Fibroblast of skin of left quadriceps (primary cell): ENCODE measurements at places on chromosomes 4 and X.

DNA sequence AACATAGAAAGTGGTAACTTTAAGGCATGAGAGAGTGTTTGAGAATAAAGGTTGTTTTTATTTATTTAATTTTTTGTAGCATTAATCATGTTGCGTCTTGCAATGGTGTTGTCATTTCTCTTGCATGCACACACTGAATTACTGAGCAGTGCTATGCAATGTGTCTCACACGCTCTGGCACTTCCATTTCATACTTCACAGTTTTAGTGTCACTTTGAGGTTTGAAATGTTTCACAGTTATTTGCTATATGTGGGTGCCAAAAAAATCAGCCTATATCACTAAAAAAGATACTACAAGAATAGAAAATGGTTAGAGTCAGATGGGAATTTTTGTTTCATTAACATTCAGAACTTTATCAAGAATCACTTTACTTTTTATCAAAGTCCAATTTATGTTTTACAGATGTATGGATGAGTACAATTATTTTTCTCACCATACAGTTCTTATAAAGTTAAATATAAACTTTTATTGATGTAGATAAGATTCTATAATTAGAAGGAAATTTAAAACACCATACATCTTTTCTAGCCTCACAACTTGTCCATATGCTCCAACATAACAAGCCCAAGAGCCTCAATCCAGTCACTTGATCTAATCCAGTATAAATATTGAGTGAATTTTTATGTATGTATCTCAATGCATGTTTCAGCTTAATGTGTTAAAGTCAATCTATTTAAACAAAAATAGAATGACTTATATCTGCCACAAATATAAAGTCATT, 114.0 kb downstream of the IQCM start:
- no peak for DNase-seq

- DNase-seq = no peak
Measured at GRCh38 chr4:77023920-77024319, 51.9 kb downstream of the CCNI start.

DNA sequence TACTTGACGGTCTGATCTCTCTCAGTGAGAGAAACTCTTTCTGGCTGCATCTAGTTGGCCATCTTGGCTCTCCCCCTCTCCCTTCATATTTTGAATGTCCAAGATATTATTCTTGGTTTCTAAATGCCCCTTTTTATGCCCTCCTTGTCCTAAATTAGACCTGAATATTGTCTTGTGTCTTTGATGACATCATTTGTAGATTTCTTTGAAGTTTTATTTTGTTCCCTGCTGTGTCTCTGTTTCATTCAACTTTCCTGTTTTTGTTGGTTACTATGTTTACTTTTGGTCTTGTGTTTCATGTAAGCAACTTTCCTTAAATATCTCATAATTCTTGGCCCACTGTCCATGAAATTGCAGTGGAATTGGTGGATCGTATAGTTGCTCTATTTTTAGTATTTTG, 46.1 kb upstream of the PASD1 start:
- no peak for DNase-seq

- DNase-seq = no peak
Measured at GRCh38 chr4:71120831-71121524, 127.5 kb downstream of the DCK start.

GRCh38 chrX:101219116-101219863, at the start of gene DRP2:
Gene DRP2, plus strand, starts transcription at chrX:101219786. Its CDS starts 11,862 bp downstream, at chrX:101231648.
- DNase-seq = no peak

- no peak for DNase-seq
Measured at GRCh38 chr4:154503598-154503997, 12.0 kb upstream of the DCHS2 start.

- DNase-seq = no peak
Measured at GRCh38 chr4:153095448-153096204, 108.6 kb upstream of the TRIM2 start.

- no peak for DNase-seq
Measured at GRCh38 chr4:84740057-84740456, 157.1 kb downstream of the CDS1 start.

DNA sequence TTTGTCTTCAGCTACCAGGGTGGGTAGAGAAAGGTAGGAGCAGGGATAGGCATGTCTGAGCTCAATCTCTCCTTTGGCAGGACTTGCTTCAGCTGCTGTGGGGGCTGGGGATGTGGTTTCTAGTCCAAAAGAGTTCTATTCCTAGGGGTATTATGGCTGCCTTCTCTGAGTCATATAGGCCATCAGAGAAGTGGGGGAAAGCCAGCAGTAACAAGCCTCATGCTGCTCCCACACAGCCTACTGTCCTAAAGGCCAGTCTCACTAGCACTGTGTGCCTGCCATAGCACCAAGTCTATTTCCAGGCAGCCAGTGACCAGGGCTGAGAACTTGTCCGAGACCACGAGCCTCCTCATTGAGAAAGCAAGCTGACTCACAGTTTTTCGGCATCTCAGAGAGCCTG, 270.6 kb downstream of the DCAF12L2 start:
- no peak for DNase-seq

GRCh38 chr4:167234316-167234881, at the start of gene SPOCK3:
Gene SPOCK3, minus strand, starts transcription at chr4:167234494.
- peak; percentile 4 for DNase-seq

DNA sequence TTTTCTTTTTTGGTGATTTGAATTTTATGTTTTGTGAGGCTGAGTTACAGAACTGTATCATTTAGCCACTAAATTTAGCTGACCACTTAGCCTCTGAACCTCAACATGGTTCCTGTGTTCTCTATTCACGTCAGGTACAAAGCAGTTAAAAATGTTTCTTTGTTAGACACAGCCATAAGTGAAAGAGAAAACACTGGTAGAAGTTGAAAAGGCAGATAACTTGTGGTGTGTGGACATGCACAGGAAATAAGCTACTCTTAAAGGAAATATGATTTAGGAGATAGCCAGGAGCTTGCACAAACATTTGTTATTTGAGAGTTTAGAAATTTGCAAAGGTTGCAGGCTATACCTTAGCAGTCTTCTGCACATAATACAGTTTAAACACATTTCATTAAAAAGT, 171.0 kb upstream of the RPS6KA3 start:
- DNase-seq = no peak

DNA sequence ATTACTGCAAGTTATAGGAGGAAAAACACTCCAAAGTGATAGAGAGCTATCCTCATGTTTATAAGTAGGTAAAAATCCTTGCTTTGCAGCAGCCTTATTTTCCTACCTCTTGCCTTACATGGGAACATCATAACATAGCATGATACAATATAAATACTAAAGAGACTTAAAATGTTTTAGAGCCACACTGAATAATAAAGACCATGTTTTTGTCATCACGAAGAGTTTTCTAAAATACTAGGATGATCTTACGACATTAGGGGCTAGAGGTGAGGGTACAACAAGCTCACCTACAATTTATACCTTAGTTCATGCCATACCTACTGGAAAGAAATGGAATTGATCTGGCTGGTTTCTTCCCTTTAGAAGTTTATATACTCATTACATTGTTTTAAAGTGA, 184.8 kb downstream of the FBXW7 start:
- DNase-seq = no peak

DNA sequence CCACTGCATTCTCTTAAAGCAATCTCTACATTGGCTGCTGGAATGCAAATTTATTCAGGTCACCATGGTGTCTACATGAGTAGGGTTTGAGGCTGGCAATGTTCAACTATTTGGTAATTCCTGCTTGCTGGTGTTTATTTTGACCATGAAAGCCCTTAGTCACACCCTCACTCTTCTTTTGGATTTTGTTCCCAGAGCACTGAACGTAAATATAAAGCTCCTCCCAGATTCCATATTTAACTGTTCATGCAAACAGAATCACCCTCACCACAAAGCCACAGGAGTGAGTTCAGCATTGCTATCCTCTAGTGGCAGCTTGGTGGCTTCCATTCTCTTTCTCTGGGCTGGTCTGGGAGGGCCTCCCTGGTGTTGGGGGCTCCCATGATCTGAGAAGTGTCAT, 82.8 kb downstream of the LNX1 start:
- DNase-seq = peak; percentile 56

DNA sequence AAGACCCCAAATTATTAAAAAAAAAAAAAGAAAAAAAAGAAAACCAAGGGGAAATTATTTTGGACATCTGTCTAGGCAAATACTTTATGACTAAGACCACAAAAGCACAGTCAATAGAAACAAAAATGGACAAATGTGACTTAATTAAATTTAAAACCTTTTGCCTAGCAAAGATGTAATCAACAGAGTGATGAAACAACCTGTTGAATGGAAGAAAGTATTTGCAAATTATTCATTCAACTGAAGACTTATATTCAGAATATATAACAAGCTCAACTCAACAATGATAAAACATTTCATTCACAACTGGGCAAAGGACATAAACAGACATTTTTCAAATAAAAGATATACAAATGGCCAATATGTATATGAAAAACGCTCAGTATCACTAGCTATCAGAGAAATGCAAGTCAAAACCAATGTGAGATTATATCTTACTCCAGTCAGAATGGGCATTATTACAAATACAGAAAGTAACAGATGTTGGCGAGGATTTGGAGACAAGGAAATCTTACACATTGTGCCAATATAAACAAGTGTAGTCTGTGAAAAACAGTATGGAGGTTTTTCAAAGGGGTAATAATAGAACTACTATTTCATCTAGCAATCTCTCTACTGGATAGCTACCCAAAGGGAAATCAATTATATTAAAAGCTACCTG, 67.1 kb downstream of the FAAH2 start:
- DNase-seq = no peak

DNA sequence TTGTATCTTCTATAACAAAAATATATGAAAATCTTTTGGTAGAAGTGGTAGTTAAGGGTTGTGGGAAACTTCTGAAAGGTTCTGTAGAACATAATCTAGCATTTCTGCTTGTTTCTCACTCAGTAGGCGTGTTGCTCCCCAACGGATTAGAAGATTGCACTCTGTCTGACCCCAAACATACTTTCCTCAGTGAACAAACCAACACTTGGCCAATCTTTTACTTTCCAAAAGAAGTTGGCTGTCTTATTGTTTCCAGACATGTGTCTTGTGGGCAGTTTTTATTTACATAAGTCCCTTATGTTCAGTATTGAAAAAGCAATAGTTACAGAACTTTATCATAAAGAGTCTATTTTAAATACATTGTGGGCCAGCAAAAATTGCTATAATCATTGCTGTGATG, 312.8 kb upstream of the EPHA5 start:
- DNase-seq = no peak

DNA sequence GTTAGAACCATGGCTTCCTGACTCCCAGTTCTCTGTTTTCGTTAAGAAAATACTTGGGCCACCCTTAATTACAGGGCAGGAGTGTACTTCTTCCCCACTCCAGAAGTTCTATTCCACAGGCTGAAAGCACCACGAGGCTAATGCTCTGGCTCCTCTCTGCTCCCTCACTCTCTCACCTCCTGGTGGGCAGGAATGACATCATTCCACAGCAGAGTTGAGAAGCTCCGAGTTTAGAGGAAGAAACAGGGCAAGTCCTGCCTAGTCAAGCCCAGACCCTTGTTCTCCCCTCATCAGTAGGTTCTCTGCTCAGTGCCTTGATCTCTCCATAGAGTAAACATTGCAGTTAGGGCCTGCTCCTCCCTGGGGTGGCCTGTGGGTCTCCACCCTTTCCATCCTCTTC, 343.8 kb upstream of the CLNK start:
- DNase-seq = no peak

DNA sequence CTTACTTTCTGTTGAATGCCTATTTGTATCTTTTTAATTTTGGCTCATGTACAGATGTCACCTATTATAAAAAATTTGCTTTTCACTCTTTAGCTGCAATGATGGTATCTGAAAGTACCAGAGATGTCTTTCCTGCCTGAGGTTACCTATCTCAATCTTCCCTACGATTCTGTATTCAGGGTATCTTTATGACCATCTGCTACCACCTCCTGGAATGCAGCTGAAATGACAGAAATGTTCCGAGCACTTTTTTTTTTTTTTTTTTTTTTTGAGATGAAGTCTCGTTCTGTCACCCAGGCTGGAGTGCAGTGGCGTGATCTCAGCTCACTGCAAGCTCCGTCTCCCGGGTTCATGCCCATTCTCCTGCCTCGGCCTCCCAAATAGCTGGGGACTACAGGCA, 136.4 kb downstream of the REPS2 start:
- no peak for DNase-seq

GRCh38 chrX:13304052-13304451, 15.8 kb downstream of the ATXN3L start:
- no peak for DNase-seq

GRCh38 chr4:38386005-38386551, 277.9 kb upstream of the KLF3 start:
- no peak for DNase-seq

GRCh38 chrX:151729056-151729725, 5.4 kb upstream of the CNGA2 start:
- DNase-seq = no peak

- DNase-seq = no peak
Measured at GRCh38 chr4:110515676-110516075, 39.7 kb downstream of the ENPEP start.

DNA sequence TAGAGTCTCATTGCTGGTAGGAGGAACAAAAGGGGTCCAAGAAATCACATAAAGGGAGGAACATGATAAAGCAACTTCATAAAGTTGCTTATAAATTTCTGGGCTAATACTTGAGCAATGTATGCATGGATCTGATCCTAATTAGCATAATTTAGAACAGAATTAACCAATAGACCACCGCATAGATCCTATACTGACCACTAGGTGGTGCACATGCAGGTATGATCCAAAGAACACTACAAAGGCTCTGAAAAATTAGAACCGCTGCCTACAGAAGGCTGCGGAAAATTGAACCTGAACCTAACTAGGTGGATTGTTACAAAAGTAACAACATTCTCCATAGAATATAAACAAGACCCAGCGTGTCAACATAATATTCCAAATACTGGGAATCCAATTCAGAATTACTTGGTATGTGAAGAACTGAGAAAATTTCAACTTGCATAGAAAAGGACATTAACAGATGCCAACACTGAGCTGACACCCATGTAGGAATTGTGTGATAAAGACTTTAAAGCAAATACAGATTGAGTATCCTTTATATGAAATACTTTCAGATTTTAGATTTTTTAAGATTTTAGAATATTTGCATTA, 23.3 kb downstream of the BRCC3 start:
- DNase-seq = no peak

DNA sequence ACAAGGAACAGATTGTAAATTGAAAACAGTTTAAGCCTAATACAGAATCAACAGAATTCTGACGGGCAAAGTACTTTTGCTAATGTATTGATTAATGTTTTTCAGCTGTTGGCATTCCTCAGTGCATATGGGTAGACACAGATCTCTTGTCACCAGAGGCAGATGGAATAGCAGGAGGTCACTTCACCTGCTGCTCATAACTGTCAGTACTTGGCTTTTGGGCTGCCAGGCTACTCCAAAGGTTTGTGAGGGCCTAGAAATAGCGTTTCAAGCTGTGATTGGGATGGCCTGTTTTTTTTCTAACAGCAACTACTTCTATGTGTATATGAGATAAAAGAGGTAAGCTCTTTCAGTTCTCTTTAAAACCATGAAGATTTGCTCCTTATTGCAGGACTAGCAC, 307.5 kb upstream of the ANXA10 start:
- no peak for DNase-seq
